CD4-positive, alpha-beta T cell (primary cell): ENCODE measurements at places on chromosomes 7 and 10. TPM values are rescaled to one million over a fixed set of nuclear protein-coding genes. Genes with fewer than 3 reads are reported as not detected.

- DNase-seq = no peak
These were observed 246.9 kb downstream of the AHR start for GRCh38 chr7:17545348-17545747.

DNA sequence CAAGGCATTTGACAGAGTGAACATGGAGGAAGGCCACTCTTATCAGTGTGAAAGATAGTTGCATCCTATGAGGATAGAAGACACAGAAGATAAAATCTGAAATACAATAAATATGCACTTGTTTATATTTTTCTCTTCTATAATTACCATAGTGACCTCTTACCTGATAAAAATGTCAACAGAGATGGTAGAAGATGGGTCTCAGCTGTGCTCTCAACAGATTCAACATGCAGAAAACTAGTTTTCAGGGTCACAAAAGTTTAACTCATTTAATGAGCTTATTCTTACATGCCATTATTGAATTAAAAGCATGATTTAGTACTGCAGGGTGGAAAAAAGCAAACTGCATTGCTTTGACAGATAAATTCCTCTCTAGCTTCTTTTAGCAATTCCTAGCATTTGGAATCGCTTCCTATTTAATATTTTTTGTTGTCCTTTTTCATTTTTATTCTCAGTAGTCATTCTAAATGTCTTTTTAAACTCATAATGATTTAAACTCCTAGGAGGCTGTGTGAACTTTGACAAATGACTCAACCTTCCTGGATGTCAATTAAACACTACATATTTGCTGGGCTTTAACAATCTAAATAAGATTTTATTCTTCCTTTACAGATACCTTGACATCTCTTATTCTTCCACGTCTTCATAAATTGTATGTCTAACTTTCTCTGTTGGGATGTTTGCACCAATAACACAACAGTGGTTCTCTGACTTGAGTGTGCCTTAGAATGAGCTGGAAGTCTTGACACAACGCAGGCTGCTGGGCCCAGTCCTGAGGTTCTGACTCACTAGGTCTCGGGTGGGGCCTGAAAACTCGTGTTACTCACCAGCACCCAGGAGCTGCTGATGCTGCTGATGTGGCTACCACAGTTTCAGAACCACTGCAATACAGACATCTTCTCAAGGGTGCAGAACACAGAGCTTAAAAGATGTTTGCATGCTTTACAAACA, 565.5 kb upstream of the IGFBP3 start:
- no peak for DNase-seq

DNA sequence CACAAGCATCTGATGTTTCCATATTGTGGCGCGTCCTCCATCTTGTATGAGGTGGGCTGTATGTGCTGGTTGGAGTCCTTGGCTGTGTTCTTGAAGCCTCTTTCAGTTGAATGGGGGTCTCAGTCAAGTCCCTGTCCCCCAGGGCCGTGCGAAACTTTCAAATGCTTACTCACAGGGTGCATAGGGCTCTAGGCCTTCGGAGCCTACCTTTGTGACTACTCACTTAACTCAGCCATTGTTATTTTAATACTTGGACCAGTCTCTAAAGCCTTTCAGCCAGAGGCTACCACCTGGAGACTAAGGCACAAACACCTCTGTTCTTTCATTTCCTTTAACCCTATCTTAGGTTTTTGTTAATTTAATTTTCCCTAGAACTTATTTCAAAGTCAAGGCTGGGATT, 785.9 kb downstream of the GATA3 start:
- DNase-seq = no peak

DNA sequence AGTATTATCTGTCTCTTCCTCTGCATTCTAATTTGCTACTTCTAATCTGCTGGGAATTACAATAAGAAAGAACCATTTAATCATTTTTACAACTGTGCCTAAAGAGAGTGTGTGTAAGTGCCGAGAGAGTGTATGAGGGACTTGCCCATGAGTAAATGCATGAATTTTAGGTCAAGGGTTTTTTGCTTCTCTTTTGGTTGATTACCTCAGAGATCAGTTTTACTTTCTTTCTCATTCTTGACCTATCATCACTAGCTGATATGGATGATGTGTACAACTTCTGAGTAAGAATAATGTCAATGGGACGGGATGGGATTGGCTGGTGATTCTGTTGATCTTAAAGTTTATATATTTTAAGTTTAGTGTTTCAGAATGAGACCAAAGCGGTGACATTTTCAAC, 47.8 kb downstream of the IKZF1 start:
- DNase-seq = peak; percentile 89

PRR15 gene
- not detected for total RNA-seq

CEP55 gene
- 0.16 TPM for total RNA-seq

GRCh38 chr7:2497500-2498336, 21.5 kb upstream of the GRIFIN start:
- no peak for DNase-seq

DNA sequence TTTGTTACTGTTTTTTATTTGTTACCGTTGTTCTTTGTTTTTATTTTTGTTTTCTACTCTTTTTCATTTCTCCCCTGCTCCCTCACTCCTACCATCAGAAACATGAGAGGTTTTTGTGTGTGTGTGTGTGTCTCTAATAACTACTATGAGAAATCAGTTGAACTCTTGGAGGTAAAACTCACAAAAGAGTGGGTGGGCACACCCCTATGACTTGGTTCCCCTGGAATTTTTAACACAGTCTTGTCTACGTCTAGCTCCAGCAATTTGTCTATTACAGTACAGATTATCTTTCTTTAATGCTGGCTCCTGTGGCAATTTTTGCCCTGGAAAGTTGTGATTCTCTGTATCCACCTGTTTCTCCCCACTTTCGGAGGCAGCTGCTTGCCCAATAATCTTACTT, 56.2 kb downstream of the AOAH start:
- no peak for DNase-seq

DNA sequence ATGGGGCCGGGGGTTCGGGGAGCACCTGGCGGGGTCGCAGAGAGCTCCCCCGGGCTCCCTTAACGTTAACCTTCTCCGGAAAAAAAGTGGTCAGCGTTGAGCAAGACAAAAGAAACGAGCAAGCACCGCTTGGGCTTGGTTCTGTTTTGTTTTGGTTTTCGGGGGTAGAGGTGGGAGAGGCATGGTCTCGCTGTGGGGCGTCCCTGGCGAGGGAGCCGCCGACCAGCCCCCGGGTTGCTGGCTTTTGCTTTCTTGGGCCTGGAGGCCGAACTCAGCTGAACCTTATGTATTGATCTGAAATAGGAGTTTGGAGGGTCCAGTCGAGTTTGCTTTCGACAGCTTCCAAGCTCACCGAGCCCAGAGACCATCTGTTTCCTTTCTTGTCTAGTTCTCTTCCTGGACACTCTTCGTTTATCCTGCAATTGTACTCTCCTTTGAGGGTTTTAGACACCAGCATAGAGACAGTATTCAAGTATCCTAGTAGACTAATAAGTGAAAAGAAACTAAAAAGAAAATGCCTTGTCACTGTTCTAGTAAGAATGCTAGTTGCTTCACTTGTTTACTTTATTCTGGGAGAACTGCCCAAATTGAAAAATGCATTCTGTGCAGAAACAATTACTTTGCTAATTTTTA, 980 bp downstream of the FHIP2A start:
- peak; percentile 15 for DNase-seq

DNA sequence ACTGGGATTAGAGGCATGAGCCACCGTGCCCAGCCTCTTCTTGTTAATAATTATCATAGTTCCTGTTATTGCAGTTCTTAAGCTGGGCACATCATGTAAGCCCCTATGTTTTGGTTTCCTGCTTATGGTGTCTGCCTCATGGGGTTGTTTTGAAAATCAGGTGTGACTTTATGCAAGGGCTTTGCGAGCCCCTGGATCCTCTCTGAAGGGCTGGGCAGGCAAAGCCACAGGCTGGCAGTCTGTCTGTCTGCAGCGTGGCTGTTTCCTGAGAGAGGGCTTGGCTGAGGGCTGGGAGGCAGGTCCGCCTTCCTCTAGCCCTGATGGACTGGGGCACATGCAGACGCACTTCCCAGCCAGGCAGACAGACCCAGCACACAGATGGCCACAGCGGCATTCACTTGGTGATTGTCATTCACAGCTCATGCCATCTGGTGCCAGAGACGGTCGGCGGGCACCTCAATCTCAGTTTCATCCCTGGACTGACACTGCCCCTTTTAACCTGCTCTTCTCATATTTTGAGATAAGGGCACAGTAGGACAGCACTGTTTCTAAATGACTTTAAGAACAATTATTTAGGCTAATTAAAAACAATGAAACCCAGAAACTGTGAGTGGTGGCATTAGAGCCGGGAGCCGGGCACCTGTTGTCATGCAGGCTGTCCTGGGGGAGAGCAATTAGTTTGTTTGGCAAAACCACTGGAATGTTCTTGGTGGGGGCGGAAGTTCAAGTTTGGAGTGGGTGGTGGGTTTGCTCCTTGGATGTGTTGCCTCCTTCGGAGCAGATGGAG, 35.5 kb downstream of the RBM20 start:
- no peak for DNase-seq

DNA sequence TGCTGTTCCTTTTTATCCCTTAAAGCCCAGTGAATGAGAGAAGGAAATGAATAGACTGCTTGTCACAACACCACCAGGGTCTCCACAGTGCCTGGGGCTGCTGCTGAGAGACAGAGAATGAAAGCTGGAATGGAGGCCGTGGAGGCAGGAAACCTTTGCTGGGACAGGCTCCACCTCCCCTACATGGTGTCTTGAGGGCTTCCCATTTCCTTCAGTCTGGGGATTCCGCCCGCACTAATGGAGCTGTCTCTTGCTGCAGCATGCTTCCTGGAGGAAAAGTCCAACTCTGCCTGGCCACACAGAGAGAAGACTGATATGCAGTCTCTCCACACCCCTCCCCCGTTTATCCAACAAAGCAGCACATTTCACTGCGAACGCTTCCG, 54.5 kb downstream of the LRRC4 start:
- DNase-seq = no peak

HACD1 gene
- 0.77 TPM for total RNA-seq

DNA sequence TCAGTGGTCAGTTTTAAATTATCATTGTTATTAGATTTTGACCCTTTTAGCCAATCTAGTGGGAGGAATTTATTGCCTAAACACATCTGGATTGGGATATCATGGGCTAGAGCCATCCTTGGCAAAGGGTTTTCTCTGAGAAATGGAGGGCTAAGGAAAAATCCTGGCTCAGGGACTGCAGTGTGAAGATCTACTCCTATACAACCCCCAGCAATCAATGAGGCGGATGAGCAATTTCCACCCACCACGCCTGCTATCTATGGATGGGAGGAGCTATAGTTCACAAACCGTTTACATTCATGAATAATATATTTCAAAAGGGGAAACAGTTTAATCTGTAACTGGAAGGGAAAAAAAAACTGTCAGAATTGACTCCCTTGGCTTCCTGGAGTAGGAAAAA, 2.7 kb downstream of the CAV1 start:
- no peak for DNase-seq

FGF8 gene
- total RNA-seq = not detected

NRCAM gene
- 7.0 TPM for total RNA-seq

DNA sequence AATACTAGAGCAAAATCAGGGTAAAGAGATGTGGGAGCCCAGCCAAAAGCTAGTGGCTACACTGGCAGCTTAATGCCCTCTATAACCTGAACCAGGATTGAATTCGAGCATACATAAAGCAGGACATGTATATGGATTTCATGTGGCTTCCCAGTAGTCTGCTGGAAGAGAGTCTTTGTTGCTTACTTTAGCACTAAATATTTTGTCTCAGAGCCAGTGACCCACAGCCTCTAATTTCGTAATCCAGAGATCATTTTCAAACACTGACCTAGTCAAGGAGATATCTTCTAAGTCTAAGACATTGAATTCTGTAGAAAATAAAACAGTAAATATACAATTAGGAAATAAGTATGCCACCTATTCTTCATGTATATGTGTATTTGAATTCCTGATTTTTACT, 64.2 kb upstream of the GNAI1 start:
- DNase-seq = no peak

GPR26 gene
- not detected for total RNA-seq

SKIDA1 gene
- 0.25 TPM for total RNA-seq

HMX2 gene
- not detected for total RNA-seq

FXYD4 gene
- total RNA-seq = not detected

AUTS2 gene
- total RNA-seq = 43.6 TPM

DNA sequence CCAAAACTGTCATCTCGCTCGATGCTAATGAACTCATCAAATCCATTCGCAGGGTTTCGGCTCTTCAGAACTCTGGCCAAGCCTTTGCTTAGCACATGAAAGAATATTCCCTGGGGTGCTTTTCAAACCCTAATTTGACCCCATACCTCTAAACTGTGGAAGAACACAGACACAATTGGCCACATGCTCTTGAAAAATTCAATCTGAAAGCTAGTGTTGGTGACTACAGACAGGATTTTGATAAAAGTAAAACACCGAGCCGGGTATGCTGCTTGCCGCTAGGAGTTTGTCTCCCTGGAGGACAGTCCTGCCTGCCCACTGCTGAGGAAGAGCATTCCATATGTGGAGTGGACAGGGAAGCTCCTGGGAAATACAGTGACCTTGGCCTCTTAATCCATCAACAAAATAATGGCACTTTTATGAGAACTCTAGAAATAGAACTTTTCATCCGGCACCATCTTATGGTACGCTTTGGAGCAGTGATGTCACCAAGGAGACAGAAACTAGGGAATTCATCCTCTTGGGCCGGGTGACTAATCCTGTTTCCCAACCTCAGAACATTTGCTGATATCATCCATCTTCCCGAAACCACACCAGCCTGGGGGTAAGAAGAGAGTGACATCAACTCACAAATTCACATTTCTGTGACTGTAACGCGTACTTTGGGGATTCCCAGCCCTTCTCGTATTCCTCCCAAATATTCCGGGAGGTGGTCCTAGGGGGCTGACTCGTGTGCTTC, 34.2 kb downstream of the MTURN start:
- no peak for DNase-seq

PLPP4 gene
- not detected for total RNA-seq

- DNase-seq = no peak
These were observed 182.7 kb downstream of the CCSER2 start for GRCh38 chr10:84511106-84511505.

- no peak for DNase-seq
These were observed 8.0 kb downstream of the POLM start for GRCh38 chr7:44074349-44074695.

DNA sequence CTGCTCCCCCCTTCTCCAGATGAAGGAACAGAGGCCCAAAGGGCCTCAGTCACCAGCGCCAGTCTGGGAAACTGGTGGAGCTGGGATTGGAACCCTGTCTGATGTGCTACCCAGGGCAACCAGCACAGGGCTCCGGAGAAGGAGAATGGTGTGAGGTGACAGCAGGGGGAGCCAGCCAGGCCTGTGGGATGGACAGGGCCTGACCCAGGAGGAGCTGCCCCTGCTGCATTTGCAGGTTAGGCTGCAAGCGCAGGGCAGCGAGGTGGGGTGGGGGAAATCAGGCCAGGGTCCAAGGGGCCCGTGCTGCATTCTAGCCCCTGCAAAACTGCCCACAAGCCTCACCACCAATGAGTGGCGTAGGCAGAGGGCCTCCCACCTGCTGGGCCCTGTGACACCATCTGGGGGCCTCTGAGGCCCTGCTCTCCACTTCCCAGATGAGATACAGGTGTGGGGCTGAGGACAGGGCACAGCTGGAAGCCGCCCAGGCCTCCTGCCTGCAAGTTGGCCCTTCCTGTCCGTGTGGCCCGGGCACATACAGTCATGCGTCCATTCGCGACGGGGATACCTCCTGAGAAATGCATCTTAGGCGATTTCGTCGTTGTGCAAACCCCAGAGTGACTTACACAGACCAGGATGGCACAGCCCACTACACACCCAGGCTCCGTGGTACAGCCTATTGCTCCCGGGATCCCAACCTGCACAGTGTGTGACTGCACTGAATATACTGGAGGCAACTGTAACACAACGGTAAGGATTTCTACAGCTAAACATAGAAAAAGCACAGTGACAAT, 45.3 kb downstream of the RASGEF1A start:
- peak; percentile 31 for DNase-seq

TWIST1 gene
- total RNA-seq = not detected

ATXN7L1 gene
- 29.2 TPM for total RNA-seq
